CD8-positive, alpha-beta memory T cell (primary cell): ENCODE measurements at places on chromosomes 7 and 10.

DNA sequence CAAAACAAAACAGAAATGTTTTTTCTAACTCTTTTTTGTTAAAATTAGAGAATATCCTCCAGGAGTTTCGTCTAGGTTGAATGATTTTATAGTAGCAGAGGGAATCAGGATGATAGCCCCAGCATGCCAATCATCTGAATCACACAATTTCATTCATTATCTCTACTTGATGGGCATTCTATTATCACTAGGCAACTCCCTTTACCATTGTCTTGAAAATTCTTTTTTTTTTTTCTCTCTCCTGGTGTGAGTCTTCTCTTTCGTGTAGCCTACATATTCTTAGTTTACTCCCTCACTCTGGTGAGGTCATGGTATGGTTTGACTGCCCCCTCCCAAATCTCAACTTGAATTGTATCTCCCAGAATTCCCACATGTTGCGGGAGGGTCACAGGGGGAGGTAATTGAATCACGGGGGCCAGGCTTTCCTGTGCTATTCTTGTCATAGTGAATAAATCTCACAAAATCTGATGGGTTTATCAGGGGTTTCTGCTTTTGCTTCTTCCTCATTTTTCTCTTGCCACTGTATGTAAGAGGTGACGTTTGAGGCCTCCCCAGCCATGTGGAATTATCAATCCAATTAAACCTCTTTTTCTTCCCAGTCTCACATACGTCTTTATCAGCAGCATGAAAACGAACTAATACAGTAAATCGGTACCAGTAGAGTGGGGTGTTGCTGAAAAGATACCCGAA, 105.0 kb downstream of the OTUD1 start:
- DNase-seq: no peak

- no peak for DNase-seq
Observed at GRCh38 chr7:98211221-98211675, at the start of gene BHLHA15. TSS of gene BHLHA15 (plus strand) at chr7:98211439. CDS start at chr7:98212310, 871 bp downstream.

DNA sequence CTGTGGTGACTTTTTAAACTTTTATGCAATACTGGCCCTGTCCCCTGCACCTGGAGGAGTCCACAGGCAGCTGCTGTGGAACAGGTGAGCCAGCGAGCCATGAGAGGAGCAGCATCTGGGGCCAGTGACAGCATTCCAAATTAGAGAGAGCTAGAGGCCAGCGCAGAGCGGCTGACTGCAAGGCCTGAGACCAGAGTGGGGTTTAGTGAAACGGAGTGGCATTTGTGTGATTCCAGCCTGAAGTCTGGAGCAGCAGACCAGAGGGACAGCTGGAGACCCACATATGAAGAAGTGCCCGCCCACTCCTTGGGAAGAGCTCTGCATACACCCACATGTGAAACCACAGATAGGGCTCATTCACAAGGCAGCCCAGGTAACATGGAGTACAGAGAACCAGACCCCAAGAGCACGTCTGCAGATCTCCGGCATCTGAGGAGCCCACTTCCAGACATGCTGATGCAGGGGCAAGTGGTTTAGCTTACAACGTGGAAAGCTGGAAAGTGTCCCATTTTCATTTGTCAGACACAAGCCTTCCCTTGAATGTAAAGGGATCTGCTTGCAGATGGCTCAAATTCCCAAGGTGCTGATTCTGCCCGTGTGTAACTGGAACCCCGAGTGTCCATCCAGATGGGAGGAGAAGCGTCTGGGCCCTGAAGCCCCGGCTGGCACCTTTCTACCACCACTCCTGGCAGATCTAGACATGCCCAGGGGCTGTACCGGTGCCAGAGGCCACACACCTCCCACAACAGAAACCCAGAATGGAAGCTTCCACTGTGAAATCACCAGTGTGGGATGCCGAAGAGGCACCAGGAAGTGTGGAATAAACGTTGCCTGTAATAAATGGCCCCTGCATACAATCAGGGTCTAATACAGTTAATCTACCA, 256.0 kb upstream of the TCERG1L start:
- DNase-seq: no peak

DNA sequence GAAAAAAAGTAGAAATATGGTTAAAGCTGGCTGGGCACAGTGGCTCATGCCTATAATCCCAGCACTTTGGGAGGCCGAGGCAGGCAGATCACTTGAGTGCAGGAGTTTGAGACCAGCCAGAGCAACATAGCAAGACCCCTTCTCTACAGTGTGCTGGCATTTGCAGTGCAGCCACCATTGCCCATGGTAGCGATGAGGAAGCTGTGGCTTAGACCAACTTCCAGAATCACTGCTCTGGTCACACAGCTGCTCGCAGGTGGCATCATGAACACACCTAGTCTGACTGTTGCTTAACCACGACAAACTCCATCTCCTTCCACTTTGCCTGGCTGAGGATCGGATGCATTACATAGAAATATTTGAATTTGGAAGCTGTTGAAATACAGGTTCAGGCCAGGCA, 137.1 kb downstream of the CUX1 start:
- no peak for DNase-seq

- DNase-seq: no peak
Observed at GRCh38 chr7:117322741-117323304, at the start of gene WNT2. TSS of gene WNT2 (minus strand) at chr7:117323058. CDS start at chr7:117322989, 69 bp downstream.

DNA sequence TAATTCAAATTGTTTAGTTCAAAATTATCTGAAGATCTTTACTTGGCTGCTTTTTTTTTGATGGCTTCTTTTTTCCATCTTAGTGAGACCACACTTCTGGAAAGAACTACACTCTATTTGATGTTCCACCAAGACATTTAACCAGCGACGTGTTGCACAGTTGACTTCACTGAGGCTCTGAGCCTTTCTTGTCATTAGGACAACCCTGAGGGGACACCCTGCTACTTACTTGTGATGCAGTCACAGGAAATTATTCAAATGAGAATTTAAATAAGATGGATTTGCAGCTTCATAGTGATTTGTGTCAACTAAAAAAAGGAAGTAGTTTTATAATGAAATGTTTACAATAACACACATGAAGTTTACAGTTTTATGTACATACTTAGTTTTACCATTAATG, 25.6 kb upstream of the PIK3CG start:
- no peak for DNase-seq

DNA sequence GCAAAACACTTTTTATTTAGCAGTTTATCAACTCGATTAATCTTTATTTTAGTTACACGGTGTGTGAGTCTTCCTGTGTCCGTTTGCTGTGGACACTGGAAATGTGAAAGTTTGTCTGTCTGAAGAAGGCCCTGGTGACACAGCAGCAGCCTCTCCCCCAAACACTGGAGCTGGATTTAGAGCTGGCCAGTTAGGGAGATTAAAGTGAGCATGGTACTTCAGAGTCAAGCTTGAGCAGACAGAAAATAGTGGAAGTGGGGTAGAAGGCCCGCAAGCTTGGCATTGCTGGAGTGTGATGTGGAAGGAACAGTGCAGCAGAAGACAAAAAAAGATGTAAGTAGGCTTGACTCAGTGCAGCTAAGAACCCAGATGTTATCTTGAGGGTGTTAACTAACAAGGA, 85.9 kb downstream of the POM121L12 start:
- no peak for DNase-seq

GRCh38 chr10:113047963-113048781, 98.1 kb downstream of the TCF7L2 start:
- no peak for DNase-seq

DNA sequence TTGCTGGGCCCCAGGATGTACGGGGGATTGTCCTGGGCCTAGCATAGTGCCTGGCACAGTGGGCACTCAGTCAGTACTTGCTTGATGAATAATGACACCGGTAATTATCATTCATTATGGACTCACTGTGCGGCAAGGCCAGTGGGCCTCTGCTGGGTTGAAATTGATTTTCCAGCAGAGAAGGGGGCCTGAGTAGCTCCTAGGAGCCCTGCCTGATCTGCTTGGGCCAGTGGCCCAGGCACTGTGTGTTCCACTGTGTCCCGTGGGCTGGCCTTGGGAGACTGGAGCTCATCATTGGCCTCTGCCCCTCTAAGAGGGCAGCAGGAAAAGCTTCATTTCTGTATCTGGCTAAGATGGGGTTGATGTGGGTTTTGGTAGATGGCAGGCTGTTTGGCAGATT, 1.4 kb downstream of the CHST3 start:
- DNase-seq: no peak

DNA sequence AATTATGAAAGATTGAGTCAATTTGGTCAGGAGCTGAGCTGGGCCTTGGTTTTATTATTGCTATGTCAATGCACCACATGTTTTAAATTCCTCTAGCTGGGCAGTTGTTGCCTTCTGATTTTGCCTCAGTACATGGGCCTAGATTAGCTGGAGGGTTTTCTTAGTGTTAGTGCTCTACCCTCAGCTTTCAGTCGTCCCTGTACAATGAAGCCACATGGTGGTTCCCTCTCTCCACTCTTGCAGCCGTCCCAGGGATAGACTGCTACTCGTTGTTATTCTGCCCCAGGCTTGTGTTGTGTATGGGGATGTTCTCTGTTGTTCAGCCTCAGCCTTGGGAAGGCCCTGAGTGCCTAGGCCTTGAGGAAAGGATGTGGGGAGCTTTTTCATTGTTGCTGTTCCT, 37.0 kb downstream of the NHLRC2 start:
- DNase-seq: no peak

DNA sequence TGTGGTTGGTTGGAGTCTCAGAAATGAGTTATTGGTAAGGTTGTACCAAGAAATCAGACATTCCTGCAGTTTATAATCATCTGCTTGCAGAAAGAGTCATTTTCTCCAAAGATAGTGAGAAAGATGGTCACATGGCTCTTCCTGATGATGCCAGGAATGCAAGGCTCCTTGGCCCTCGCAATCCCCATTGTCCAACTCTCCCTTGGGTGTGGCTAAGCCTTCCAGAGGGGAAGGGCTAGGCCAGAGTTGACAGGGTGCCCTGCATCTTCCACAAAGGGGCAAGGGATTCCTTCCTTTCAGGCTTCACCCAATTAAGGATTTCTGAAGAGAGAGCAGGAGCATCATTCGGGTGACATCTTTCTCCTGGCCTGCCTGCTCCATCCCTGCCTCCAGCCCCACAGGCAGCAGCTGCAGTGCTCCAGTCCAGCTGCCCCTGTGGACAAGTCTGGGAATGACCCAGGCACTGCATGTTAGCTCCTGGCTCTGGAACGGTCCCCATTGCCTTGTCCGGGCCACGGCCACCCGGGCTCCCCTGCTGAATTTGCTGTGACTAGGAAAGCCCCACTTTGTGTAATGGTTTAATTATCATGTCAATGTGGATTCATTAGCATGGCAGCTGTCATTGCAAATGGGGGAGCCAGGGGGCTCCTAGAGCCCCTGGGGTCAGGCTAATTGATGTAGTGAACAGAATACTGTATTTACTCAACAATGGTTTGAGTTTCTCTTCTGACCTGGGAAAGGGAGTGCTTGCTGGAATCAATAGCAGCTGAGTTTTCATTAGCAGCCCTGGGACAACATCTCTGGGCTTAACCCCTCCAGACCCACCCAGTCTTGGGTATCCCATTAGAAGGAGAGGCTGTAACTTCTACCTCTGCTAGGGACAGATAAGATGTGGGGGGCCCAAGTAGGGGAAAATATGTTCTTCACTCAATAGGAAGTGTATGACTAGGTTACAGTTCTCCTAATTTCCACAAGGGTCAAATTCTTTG, 112.6 kb upstream of the TBX20 start:
- no peak for DNase-seq

- DNase-seq: no peak
Observed at GRCh38 chr7:151312356-151312755, 29.3 kb upstream of the NUB1 start.

DNA sequence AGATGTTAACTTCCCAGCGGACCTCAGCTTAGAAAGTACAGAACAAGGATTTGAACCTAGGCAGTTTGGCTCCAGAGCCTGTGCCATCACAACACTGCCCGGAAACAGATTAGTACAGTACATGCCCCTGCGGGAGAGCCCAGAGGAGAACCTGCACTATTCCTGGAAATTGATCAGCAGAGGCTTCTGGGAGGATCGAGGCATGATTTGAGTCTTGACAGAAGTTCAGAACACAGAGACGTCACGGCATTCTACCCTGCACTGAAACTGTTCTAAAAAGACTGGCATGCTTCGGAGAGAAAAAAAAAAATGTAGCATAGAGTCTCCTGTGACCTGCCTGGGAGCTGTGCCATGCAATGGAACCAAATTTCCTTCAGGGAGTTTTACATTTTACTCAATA, 9.2 kb upstream of the IL6 start:
- no peak for DNase-seq

GRCh38 chr7:20307119-20307518, 23.6 kb upstream of the ITGB8 start:
- DNase-seq: no peak

- no peak for DNase-seq
Observed at GRCh38 chr7:40197527-40197926, 62.7 kb downstream of the SUGCT start.

DNA sequence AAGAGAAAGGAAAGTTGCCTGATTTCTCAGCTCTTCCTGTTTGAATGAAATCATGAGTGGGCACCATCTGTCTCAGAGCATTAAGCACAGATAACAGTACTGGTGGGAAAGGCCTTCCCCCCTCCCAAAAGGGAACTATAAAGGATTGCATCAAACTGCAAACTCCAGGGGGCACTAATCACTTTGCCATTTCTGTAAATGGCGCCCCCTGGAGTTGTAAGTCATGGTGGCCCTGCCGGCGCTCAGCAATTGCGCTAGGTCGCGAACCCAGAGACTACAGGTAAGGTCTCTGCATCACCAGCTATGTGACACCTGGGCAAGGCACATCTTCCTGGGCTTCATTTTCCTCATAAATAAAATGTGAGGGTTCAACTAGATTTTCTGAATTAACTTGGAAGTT, 11.1 kb downstream of the LRRC4 start:
- DNase-seq: no peak

- DNase-seq: peak; percentile 46
Observed at GRCh38 chr7:150986099-150986512, 4.7 kb upstream of the NOS3 start.

DNA sequence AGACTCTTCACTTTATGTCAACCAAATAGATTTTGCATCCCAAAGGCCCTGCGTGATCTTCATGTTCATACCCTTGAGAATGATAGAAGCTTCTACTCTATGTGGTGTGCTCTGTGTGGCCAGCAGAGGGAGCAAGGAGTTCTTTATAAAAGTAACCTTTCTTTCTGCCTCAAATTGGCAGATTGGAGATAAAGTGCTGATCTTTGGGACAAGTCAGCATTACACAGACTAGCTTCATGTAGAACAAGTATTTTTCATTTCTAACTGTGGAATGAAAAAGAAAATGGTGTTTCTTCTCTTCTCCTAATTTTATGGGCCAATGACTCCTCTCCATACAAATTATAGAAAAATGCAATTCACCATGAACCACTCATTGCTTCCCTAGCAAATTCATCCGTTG, 1214.1 kb downstream of the SORCS1 start:
- no peak for DNase-seq

GRCh38 chr7:55250313-55250712, 114.8 kb upstream of the LANCL2 start:
- DNase-seq: no peak

- DNase-seq: no peak
Observed at GRCh38 chr10:122258136-122259074, 12.7 kb upstream of the BTBD16 start.

GRCh38 chr10:60496181-60496580, 106.5 kb upstream of the ANK3 start:
- DNase-seq: no peak

GRCh38 chr10:17805330-17805729, 3.8 kb upstream of the MRC1 start:
- no peak for DNase-seq
